ENCODE measurements at places on chromosomes 2 and 18.
A peak's percentile ranks its signal among the peaks of the same experiment; 100 is the strongest.

- DNase-seq = no peak
These were observed 98.9 kb downstream of the EIPR1 start for GRCh38 chr2:3278521-3279218.

DNA sequence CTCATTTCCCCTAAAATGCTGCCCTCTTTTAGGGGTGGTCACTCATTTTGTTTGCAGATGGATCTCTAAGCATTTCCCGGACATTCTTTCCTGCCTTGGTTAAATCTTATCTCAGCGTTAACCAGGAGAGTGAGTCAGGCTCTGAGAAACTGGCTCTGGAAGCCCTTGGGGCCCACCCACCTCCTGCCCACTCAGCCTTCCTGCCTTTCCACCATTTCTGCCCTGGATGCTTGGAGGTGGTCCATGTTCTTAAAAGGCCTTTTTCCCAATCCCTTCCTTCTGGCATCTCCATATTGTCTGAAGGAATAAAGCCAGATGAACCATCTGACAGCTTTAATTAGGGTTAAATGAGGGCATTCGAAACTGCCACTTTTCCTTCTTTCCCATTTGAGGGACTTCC, 9.5 kb downstream of the HK2 start:
- no peak for DNase-seq

GRCh38 chr18:35277633-35278032, 12.4 kb downstream of the ZSCAN30 start:
- DNase-seq = no peak

DNA sequence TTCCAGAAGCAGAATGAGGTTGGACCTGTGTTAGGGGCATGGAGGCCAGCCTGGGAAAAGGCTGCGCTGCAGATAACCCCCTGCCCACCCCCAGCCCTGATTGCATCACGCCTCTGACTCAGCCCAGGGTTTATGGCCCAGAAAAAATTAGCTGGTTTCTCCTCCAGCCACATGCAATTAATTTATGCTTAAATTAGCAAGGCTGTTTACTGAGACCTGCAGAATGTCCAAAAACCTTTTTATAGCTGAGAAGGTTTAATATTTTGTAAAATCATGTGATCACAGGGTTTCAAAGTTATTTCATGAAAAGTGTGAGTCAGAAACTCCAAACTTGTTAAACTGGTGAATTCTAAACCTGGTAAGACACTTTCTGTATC, 123.1 kb upstream of the HDAC4 start:
- DNase-seq = no peak

GRCh38 chr2:118830118-118830517, 17.3 kb downstream of the EN1 start:
- DNase-seq = no peak

DNA sequence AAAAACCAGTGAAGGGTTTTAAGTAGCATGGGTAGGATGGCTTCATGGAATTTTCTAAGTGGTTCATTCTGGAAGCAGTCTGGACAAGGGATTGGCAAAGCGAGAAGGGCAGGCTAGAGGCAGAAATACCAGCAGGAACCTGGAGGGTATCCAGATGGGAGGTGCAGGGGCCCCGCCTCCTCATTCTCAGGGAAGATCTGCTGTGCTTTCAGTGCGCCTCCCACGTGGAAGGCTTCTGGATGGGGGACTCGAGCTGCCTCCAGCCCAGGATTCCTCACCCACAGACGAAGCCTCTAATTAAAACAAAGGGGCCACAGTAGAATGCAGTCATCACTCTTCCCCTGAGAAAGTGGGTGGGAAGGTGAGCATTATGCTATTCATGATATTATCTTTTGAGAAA, 79.8 kb downstream of the VSNL1 start:
- DNase-seq = no peak

DNA sequence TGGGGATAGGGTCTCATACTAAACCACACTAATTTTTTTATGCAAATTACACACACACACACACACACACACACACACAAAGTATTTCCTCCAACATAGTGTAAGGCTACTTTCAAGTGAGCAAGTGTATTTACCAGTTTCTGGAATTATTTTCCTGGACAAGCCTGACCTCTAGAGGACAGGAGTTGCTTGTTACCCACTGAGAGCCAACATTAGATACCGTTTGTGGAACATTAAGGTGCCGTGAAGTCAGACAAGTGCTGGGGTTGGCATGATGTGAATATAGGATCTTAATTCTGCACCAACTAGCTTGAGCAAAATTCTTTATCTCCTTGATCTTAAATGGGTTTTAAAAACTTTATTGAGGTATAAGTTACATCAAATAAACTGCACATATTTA, 39.3 kb upstream of the SERPINB2 start:
- peak; percentile 32 for DNase-seq

DNA sequence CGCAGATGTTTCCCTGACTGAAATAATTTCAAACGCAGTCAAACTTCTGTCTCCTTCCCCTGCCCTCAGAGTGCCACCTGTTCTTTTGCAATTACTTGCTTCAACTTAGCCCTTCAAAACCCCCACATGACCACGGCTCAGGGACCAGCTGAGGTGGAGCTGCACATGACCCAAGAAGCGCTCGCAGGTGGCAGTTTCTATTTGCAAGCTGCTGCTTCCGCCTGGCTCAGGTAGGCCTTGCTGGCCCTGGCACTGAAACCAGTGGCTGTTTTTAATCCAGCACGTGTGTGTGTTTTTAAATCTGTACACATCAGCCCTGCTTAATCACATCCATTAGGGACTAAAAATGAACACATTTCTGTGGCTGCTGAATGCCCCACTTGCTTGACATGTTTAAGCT, 95.3 kb downstream of the CCDC93 start:
- DNase-seq = no peak

- DNase-seq = no peak
These were observed 85.0 kb downstream of the LIPG start for GRCh38 chr18:49646873-49647272.

DNA sequence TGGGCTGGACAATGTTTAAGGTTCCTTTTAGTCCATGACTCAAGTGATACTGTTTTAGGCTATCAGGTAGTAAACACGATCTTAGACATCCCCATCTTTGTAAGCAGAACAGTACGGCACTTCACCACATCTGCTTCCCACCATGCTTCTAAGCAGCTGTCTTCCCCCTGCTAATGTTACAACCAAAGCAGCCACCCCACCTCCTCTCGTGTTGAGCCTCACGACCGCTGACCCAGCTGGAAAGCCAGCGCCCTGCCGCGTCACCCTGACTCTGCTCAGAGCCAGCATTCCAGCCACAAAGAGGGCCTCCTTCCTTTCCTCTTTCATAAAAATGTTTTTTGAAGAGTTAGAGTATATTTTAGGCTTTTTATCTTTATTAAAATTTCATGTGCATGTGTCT, 9.4 kb downstream of the MTERF4 start:
- DNase-seq = no peak

- peak; percentile 26 for DNase-seq
These were observed 11.9 kb downstream of the MREG start for GRCh38 chr2:216001216-216002100.

- DNase-seq = no peak
These were observed 1.5 kb downstream of the RND3 start for GRCh38 chr2:150485871-150486538.

DNA sequence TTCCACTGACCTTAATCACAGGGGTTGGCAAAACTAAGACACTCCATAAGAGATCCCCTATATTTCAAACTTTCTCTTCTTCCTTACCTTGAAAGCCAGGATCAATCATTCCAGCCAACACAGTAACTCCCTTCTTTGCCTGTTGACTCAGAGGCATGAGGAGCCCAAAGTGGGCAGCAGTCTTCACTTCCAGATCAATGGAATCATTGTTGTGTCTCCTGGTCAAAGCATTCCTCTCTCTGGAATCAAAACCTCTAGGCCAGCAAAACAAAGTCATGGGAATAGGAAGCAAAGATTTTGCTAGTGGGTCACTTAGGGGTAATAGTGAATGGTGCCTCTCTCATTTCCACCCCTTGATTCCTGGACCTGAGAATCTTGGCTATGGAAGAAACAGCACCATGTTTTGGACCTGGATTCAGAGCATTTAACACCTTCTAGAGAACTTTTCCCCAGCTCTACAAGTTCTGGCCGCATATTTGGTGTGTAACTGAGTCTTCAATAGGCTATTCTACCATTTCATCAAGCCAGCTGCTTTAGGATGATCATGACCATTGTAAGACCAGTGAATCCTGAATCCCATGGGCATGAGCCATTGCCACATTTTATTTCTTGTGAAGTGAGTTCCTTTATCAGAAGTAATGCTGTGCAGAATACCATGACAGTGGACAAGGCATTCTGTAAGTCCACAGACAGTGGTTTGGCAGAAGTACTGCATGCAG, 65.7 kb upstream of the SERPINE2 start:
- no peak for DNase-seq

DNA sequence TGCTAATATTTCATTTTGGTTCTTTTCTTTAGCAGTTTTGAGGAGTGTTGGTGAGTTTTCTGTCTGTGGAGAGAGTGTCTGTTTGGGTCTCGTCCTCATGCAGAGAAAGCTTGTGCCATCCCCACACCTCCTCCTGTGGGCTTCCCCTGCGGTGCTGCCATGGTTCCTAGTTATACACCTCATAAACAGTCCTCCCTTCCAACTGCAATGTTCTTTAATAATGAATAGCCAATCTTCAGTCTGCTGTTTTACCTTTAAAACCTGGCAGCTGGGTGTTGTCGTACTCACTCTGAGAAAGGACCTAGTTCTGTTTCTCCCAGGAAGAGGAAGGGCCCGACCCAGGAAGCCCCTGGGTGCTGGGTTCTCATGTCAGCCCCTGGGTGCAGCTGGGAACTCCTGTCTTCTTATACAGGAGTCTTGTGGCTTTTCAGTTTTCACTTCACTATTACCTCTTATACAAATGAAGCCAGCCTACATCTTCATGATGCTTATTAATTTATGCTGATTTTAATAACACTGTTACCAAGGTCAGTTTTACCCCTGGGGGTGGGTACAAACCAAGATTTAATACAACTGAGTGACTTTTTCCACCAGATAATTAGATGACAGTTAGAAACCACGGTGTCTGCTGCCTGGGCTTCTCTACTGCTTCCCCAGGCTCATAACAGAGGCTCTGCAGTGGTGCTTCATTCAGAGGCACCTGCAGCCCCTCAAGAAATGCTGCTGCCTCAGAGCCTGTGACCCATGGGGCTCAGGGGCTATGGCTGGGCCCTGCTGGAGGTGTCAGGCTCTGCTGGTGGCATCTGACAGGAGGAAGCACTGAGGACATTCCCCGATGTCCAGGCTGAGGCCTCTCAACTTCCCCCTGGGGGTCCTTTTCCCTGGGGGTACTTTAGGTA, 59.1 kb downstream of the COA5 start:
- no peak for DNase-seq

GRCh38 chr2:1707771-1708418, 36.4 kb downstream of the PXDN start:
- no peak for DNase-seq

GRCh38 chr2:6999211-6999877, 82.1 kb downstream of the RNF144A start:
- no peak for DNase-seq

DNA sequence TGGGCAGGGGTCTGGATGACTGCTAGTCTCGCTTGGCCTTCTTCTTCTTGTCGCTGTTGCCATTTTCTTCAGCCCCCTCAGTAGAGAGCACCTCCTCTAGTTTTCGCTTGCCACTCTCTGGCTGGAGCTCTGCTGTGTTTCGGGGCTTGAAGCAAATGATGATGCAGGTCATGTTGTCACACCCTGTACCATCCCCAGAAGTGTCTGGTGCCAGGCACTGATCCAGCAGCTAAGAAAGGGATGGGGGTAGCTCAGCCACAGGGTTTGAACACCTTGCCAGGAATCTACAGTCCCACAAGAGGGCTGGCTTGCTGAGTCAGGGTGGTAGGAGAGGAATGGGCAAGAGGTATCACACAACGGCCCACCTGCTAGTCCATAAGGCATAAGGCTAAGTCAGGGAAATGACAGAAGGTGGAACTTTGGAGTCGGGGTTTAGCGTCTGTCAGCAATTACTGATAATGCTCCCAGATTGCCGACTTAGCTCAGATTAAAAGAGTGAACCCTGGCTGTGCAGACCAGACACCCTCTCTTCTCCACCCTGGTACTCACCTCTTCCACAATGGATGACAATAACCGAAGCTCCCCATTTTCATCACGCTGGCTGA, 1.1 kb upstream of the ZNF513 start:
- DNase-seq = no peak

- peak; percentile 78 for DNase-seq
These were observed 4.5 kb upstream of the OSR1 start for GRCh38 chr2:19362755-19363473.

DNA sequence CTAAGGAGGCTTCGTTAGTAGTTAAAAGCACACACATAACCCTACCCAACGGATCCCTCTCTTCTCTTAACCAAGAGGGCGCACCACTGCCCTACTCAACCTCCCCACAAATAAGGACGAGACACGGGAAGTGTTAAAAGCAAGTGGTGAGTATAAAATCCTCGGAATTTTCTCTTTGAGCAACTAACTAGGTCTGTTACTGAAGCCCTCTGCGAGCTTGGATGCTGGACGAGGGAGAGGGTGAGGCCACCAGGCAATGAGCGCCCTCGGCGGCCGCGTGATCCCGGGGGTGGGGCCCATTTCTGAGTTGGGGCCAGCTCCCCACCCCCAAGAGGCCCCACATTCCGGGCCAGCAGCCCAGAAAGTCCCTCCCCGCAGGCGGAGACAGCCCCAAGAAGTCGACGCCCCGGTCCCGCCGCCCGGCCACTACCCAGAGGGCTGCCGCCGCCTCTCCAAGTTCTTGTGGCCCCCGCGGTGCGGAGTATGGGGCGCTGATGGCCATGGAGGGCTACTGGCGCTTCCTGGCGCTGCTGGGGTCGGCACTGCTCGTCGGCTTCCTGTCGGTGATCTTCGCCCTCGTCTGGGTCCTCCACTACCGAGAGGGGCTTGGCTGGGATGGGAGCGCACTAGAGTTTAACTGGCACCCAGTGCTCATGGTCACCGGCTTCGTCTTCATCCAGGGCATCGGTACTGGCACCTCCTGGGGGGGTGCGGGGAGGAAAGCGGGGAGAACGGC, at the start of gene CYBRD1:
TSS of gene CYBRD1 (plus strand) at position 423 of the 736 bp plus-strand sequence. CDS start at position 495, 72 bp downstream.
- no peak for DNase-seq
